ENCODE measurements at places on chromosomes 4 and X.

DNA sequence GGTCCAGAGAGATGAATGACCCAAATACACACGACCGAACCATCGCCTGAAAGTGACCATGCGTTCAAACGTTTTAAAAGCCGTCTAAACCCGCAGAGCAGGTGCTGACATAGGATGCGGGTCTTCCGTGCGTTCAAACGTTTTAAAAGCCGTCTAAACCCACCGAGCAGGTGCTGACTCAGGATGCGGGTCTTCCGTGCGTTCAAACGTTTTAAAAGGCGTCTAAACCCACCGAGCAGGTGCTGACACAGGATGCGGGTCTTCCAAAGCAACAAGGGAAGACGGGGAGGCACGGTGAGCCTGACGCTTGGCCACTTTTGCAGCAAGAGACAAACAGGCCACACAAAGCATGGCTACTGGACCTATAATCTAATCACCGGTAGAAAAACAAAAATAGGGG lies 47.2 kb downstream of the GAK start:
- DNase-seq, result no peak

DNA sequence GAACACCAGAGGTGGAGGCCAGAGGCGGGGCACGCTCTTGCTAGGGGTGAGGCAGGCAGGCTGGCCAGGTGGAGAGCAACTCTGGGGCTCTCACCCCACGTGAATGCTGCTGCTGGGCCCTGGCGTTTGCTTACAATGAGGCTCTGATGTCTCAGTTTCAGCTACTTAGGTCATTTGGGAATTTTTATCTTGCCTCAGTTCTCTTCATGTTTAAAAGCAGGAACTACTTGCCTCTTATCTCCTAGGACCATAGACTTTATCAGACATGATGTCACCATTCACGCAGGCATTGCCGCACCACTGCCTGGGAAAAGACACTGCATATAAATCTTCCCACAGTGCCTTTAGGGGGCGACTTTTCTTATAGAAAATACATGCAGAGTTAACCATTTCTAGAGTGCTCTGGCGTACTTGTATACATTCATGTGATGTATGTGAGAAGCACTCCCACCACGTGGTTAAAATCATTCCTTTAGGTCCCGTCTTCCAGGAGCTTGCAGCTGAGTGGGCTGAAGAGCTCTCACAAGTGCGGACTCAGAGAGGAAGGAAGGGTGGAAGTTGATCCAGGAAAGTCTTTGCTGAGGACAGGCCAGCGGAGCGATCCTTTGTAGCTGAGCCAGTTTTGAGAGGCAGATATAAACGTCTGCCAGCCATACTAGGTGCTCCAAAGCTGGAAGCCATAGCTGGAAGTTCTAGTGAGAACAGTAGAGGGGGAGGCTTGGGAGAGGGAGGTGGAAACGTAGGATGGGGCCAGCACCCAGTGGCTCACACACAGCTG lies 84.3 kb upstream of the CLDN34 start:
- DNase-seq, result no peak

DNA sequence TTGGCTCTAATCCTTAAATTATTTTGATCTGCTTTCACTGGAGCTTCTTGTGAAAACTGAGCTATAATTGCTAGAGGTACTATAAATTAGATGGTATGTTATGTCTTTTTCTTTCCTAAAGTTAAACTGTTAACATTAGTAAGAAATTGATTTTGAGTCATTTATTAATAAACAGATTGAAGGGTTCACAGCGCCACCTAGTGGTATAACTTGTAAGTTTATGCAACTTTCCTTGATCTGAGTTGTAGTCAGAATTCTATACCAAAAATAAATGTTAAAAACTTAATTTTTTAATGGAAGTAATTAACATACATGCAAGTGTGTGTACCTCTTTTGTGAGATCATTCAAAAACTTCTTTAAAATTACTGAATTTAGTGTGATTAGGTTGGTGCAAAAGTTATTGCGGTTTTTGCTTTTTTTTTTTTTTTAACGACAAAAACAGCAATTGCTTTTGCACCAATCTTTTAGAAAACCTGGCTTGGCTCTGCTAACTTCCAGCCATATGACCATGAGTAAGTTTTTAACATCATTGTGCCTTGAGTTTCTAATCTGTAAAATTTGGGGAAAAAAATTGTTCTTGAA lies 151.5 kb downstream of the CENPC start:
- DNase-seq, result no peak

DNA sequence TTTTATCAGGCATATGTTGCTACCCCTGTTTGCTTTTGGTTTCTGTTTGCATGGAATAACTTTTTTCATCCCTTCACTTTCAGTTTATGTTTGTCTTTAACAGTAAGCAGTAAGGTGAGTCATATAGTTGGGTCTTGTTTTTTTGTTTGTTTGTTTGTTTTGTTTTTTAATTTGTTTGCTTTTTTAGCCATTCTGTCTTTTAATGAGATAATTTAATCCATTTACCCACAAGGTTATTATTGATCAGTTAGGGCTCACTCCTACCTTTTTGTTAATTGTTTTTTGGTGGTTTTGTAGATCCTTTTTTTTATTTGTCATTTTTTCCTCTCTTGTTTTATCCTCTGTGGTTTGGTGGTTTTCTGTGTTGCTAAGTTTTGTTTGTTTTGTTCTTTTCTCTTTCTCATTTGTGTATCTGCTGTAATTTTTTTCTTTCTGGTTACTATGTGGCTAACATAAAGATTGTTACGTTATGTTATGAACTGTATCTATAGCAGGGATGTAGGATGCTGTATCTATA lies 379.5 kb upstream of the MAD2L1 start:
- no peak for DNase-seq

DNA sequence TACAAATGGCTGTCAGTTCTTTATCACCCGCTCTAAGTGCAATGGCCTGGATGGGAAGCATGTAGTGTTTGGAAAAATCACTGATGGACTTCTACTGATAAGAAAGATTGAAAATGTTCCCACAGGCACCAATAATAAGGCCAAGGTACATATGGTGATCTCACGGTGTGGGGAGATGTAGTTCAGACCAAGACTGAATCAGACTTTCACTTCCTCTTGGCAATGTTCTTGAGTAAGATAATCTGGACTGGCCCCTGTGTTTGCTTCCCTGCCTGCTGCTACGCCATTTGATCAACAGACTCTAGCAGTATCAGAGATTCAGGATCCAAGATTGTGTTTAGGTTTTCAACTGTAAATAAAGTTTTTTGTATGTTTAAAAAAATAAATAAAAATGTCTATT lies 682.2 kb upstream of the AMOT start:
- DNase-seq, result no peak

GRCh38 chr4:13371048-13371447 lies 113.1 kb downstream of the RAB28 start:
- no peak for DNase-seq

DNA sequence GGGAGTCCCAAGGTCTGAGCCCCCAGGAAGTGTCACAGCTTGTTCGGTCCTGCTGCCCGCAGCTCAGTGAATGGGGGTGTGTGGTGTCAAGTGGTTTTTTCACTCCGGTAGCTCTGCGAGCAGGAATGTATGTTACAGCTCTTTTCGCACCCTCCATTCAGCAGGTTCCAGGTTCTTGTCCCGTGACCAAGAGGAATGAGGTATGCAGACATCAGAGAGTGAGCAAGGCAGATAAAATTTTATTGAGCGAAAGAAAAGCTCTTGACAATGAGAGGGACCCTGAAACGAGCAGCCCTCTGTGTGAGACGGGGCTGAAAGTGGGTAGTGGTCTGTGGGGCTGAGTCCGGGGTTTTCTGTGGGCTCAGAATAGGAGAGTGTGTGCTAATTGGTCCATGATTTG lies 31.5 kb downstream of the UCHL1 start:
- no peak for DNase-seq

DNA sequence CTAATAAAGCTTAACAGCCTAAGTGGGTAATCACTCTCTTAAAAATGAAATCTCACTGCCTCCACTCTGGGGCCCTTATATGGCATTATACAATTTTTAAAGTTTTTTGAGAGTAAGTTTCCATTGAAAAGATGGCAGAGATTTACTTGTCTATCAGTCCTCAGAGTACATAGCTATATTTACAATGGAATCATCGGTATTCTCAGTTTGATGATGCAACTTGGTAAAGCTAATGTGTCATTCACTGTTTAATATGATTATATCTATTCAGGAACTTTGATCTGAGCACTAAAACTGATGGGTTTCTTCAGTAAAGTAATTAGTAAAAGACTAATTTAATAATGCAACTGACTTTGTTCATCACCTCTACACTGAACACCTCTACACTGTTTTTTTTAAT lies 51.6 kb downstream of the CT47B1 start:
- DNase-seq, result no peak

- DNase-seq, result no peak
These were observed 1976.7 kb upstream of the ADGRL3 start for GRCh38 chr4:59223292-59223941.

DNA sequence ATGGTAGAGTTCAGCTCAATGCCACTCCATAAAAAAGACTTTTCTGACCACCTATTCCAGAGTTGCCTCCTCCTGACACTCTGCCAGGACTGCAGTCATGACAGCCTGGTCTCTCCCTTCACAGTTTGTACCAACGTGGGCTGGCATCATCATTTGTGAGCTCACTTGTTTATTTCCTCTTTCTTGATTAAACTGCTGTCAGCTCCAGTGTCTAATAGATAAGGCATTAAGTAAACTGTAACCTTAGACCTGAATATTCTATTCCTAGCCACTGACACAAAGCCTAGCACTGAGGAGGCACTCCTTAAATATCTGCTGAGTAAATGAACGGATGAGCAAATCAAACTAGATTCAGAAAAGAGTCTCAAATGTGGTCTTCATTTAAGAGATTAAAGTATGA lies 48.7 kb downstream of the DDX60 start:
- DNase-seq, result no peak

- DNase-seq, result no peak
These were observed 339.7 kb downstream of the DMD start for GRCh38 chrX:32871636-32872035.

DNA sequence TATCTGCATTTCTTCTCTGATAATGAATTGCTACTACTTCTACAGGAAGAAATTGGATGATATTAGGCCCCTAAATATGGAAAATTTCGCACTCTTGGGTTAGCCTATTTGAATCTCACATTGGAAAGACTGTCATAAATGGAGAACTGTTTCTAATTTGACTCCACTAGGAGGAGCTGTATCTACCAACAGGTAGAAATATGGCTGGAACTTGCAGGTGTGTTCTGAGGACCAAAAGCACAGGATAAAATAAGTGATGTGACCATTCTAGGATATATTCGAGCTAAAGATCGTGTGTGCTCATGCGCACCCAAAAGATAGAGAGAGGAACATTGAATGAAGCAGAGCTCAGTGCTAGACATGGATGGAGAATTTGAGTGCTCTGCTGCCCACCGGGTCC lies 4.8 kb upstream of the NKAP start:
- DNase-seq, result no peak

DNA sequence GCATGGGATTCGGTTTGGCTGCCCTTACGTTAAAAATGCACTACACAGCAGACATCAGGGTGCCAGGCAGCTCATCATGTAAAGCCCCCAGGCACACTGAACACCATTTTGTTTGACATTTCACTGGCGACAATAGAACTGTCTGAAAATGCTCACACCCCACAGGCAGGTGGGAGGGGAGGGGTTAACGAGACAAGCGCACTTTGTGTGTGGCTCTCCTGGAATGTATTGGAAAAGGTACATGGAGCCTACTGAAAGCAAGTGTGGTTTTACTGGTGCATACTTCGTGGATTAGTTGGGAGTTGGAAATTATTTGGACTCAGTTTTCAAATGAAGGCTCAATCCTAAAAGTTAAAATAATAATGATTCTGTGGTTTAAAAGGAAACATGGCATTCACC lies 31.6 kb upstream of the PPARGC1A start:
- DNase-seq, result no peak

DNA sequence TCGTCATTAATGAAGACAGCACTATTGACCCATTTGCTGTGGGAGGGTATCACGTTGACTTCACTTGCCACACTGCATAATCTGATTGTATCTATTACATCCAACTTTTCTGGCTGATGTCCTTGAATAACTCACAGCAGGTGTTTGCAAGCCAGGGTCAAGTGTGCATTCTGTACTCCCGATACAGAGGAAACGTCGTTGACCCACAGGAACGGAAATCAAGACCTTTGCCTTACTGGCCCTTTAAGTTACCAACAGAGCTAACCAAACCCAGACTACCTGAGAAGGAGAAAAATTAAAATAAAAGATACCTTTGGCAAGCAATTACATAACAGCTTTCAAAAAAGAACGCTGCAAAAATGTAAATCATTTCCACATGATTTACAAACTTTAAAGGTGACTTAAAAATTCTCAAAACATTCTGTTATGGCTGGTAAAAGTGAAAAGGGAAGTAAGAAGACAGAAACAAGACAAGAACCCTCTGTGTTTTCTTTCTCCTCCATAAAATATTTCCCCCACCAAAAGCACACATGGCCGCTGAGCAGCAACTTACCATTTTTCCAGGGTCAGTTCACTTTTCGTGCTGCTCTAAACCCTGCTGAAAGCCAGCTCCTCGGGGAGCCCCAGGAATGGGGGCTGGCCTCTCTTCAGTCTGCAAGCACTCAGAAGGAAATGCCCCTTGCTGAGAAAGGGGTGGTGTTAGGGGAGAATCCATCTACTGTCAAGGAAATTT lies 6.5 kb upstream of the SHISA3 start:
- DNase-seq, result no peak

DNA sequence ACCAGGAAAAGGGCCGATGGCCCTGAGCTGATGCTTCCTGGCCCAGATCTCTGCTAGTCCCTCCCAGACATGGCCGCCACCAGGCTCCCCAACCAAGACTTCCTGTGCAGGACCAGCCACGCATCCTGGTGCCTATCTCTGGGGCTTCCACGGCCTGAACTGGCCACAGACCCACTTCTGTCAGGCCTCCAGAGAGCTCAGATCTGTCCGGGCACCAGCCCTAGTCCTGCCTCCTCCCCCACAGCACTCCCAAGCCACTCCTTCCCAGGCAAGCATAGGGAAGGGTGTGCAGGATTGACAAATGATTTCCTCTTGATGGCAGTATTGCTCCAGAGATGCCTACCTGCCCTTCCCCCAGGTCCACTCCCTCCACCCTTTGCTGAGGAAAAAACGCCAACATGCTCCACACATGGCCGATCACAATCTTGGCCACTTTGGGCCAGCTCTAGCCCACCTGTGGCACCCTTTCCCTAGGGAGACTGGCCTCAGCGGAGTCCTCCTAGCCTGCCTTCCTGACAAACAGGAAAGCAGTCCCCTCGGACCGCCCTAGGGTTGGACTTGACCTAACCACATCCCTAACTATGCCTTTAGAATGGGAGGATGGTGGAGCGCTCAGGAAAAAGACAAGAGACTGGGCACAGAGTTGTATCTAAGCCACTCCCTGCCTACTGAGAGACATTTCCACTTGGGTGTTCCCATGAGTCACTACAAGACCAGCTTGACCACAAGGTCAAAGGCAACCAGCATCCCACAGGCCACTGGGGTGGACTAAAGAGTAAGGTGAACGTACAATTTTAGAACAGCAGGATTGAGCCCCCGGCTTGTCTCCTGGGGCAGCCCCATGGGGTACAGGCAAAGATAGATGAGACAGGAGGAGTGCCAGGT lies 277.5 kb upstream of the AGTR2 start:
- peak; percentile 77 for DNase-seq

DNA sequence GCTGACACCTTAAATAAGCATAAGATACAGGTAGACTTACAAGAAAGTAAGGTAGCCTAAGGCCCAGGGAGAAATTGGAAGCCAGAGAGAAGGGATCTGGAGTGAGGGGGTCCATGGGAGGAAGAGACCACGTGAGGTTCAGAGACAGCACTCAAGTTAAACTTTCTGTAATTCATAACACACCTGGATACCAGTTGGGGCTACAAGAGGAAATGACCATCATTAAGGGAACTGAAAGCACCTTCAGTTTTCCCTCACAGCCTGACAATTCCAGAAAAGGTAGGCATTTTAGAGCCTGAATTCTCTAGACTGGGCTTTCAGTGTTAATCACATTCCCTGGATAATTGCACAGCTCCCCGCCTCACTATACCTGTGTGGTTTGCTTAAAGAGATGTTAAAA lies 355.5 kb downstream of the FBXW7 start:
- no peak for DNase-seq

All from dorsolateral prefrontal cortex (tissue), 122 donors.